ENCODE measurements at places on chromosomes 3 and 15.

DNA sequence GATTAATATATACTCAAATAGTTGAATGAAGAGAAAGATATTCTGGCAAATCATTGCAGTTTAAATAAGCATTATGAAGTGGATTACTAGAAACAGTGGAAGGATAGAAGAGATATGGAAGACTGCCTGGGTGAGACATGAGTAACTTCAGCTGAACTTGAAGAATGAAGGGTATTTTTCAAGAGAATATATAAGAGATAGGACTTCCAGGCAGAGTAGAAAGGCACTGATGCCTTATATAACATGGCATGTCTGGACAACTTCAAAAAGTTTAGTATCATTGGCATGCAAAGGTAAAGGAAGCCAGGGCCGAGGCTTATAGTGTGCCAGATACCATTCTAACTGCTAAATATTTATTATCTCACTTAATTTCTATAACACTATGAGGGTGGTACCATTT lies 126.5 kb upstream of the SLC7A14 start:
- no peak for DNase-seq

DNA sequence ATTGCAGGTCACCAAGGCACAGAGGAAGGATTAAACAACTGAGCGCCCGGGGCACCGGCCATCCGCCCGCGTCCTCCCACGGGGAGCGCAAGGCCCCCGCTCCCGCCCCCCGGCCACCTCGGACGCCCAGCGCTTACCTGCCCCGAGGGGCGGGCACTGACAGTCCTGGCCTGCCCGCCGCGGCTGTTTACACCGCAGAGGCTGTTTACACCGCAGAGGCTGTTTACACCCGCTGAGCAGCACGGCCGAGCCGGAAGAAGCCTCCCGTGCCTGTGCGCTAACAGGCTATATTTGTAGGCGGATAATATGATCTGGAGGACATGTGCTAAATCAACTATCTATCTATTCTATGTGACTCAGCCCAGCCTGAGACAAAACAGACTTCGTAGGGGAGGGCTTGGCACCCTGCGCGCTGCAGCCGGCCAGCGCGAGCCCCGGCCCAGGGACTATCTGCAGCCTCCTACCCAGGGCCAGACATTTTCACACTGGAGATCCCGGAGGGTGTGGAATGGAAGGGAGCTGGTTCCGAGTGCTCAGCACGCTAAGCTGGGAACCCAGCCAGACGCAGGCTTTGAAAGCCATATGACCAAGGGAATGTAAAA lies at the start of gene LRRC2:
Gene LRRC2, minus strand, starts transcription at position 263 of the 602 bp plus-strand sequence. CDS start 14,711 bp downstream, outside the sequence.
- DNase-seq = peak; percentile 62

DNA sequence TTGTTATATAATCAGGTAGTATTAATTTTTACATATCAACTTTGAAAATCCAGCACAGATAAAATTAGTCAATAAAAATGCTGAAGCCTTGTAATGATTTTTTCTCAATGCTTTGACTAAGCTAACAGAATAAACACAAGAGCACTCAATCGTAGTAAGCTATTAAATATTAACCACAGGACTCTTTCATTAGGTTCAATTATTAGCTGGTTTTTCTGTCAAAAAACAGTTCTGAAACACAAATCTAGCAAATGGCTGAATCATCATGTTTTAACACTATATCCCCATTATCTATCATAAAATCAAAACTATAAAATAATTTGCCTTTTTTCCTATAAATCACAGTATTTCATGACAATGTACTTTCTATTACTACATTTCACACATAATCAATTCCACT lies 69.6 kb downstream of the PLOD2 start:
- no peak for DNase-seq

- DNase-seq = peak; percentile 86
Measured at GRCh38 chr3:123344175-123344906, 104.5 kb downstream of the ADCY5 start.
